CD4-positive, alpha-beta T cell treated with Interleukin-6 for 4 hours (primary cell): ENCODE measurements at places on chromosomes 3 and 15.

GRCh38 chr15:88741671-88742070 lies 61.6 kb upstream of the ACAN start:
- no peak for DNase-seq

DNA sequence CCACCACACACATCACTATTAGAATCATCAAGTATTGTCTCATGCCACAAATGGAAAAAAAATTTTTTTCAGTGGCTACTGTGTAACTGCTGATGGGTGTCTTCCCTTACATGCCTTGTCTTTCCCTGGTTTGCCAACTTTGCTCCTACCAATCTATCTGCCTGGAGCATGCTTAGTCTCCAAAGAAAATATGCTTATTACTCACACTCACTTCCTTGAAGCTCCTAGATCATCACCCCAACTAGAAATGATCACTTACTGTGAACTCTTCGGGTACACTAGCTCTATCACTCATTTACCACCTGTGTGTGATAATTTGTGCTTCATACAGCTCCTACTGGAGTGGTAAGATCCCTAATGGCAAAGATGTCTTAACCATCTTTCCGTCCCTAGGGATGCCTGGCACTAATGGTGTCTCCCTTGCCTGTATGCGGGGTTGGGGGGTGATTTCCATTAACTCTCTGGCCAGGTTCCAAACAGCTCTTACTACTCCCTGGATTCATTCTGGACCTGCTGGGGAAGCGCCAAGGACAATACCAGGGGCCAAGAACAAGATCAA lies 799 bp downstream of the VPS33B start:
- no peak for DNase-seq

GRCh38 chr3:60917141-60917540 lies 334.1 kb downstream of the FHIT start:
- no peak for DNase-seq

DNA sequence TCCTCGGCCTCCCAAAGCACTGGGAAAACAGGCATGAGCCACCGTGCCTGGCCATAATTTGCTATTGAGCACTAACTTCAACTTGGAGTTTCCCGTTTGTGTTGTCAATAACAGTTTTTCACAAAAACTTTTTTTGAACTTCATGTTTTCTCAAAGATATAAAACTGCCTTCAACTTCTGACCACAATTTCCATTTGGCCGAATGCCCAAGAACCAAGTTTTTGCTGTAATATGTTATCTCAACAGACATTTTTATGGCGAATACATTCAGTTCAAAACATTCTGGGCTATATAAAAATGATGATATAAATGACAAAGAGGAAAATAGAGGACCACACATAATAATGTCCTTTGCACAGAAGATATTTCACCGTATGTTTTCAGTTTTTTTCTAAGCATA lies 56.4 kb downstream of the NEDD4 start:
- DNase-seq, result no peak

DNA sequence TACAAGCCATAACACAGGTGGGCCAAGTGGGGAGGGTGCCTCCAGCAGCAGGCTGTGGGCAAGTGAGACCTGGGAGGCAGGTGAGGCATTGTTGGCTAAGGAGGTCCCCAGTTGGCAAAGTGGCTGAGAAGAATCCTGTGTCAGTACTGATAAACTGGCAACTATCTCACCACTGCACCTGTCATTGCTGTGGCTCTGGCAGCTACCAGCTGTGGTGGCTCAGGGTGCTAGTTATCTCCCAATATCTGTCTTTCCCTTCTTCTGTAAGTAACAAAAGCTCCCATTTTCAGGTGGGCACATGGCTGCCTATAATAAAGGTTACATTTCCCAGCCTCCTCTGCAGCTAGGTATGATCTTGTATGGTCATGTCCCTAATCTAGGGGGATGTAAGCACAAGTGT lies 80.6 kb upstream of the RNF7 start:
- no peak for DNase-seq

DNA sequence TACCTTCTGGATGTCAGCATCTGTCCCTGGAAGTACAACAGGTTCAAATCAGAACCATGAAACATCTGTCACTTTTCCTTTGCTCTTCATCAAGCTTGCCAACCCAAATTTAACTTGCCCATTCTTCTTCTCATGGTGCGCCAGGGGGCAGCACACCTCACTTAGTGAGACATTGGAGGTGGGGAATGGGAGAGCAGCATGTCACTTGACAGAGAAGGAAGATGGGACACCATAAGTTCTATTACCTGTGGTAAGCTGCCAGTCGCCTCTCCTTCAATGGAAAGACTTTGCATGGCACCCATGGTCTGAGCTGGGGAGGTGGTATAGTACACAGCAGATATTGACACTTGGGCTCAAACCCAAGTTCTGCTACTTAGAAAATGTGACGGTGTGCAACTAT lies 2.9 kb downstream of the SCN5A start:
- DNase-seq, result peak; percentile 33

- no peak for DNase-seq
Measured at GRCh38 chr3:126986001-126986400, 3.1 kb downstream of the PLXNA1 start.

DNA sequence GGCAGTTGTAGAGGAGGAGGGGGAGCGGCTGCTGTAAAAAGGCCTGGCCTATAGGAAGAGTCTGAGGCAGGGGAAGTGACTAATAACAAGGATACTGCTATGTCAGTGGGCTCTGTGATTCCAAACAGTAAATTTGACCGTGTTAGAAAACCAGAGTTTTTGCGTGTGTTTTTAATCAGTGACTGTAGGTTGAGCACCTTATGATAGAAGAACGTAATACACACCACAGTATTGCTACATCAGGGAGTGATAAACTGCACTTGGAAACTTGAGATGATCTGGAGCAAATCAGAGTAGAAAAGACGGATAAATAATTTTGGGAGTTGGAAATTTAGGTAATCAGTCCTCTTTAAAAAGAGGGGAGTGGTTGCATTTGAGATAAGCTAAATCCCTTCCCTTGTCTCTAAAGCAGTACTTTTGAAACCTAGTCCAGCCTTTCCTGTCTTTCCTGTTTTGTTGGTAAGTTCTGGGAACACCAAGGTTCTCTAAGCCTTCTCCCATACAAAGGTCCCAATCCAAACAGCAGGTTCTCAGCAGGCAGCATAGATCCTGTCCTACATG lies 130.5 kb upstream of the NR2E3 start:
- DNase-seq, result no peak

GRCh38 chr15:38229705-38230310 lies 22.8 kb upstream of the SPRED1 start:
- no peak for DNase-seq

GRCh38 chr3:123105201-123106189 lies 38.7 kb downstream of the PDIA5 start:
- no peak for DNase-seq

GRCh38 chr3:133425898-133426297 lies 26.0 kb downstream of the BFSP2 start:
- no peak for DNase-seq

DNA sequence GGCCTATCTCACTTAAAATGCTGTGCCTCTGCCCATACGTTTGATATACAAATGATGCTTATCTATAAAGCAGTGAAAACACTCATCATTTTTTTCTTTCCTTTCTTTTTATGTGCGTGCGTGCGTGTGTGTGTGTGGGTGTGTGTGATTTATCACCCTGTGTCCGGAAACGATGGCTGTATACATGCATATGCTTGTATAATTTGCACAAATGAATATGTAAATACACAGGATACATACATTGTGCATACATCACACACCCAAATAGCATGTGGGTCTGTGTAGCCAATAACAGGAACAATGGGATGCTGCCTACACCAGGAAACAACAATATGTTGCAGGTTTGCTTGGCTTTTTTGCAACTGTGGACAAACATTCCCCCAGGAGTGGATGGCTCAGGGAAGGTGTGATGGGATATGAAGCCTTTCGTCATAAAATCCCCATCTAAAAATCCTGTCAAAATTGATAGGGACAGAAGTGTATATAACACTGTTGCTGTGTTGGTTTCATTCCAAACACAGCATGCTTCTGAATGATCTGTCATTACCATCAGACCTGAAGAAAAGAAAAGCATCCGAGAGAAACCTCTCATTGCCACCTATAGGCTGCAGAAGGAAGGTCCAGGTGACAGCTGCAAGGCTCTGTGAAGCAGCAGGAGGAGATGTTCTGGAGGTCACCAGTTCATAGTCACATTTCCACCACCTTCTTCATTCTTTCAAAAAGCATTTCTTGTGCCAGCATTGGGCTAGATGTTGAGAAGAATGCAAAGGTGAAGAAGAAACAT lies 503.9 kb upstream of the NR2F2 start:
- DNase-seq, result no peak

DNA sequence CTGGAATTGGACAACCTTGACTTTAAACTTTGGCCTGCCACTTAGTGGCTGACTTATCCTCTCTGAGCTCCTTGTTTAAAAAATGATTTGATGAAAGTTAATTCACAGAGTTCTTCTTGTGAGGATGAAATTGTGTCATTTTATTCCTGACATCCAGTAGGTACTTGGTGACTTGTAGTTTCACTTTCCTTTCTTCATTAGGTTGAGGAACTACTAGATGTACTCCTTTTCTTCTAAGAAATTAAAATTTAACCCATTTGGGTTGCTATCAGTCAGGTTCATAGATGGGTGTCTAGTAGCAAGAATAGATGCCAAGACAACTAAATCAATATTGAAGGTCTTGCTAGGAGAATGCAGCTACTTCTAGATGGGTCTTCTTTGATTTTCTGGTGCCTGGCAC lies 5.2 kb downstream of the NR1D2 start:
- no peak for DNase-seq

DNA sequence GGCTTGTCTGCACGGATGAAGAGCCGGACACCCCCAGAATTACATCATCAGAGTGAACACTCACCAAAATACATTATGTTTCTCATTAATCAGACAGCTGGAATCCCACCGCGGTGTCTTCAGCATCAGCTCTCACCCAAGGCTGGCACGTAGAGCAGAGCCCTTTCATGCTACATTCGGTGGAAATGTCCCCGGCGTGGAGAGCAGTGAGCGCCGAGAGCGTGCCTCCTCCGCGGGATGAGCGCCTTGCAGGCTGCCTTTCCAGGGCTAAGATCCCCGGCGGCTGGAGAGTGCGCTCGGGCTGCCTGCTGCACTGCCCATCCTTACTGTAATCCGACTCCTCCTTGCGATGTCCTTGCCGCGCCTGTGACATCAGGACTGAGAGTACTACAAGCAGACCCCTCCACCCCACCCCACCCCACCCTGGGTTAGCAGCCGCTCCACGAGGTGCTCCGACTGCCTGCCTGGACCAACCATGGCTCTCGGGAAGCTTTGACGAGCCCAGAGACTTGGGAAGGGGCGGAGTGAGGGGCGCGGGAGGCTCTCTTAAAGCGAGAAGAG lies at the start of gene ZNF385D:
Gene ZNF385D, minus strand, starts transcription at position 380 of the 561 bp plus-strand sequence. Its CDS starts 294 bp downstream, at position 86.
- DNase-seq, result no peak

GRCh38 chr3:88003115-88003755 lies 55.6 kb downstream of the CGGBP1 start:
- DNase-seq, result peak; percentile 16

DNA sequence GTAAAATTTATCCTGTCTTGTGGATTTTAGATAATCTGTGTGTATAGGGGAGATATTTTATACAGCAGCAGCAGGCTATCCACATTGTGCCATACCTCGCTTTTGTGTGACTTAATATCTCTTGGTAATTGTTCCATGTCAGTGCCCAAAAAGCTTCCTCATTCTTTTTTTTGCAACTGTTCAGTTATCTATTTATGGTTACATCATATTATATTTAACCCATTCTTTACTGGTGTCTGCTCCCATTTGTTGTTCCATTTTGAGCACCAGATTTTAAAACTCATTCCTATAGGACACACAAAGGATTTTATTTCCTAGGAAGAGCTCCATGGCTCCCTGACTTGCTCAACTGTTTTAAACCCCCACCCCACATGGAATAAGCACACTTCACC lies 86.3 kb upstream of the RASGRP1 start:
- DNase-seq, result no peak
